ENCODE measurements at places on chromosomes 11 and 22.

DNA sequence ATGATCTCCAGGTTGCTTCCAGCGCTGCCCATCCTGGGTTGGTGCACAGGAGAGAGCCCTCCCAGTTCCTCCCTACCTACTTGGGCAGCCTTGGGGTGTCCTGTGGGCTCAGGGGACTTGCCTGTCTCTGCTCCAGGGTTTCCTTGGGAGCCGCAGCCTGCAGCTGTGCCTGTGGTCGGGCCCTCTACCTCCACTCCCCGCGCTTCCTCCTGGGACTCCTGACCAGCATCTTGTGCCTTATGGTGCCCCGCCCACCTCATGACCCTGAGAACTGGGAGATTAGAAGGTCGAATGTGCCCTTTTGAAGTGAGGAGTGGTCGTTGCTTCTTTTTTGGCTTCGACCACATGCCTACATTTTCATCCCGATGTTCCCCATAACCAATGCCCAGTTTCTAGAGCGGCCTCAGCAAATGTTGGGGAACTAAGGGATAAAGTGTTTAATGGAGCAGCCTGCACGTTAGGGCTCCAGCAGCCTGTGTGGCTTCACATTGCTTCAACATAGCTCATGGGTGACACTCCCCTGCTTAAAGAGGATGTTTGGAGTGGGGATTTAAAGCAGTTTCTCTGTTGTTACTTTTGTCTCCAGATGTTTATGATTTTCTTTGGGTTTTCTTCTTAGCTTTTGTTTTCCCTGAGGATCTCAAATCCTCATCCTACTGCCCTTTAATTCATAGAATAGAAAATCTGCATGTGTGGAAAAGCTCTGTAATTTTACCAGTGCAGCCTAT lies 248.8 kb downstream of the TBC1D22A start:
- no peak for DNase-seq

DNA sequence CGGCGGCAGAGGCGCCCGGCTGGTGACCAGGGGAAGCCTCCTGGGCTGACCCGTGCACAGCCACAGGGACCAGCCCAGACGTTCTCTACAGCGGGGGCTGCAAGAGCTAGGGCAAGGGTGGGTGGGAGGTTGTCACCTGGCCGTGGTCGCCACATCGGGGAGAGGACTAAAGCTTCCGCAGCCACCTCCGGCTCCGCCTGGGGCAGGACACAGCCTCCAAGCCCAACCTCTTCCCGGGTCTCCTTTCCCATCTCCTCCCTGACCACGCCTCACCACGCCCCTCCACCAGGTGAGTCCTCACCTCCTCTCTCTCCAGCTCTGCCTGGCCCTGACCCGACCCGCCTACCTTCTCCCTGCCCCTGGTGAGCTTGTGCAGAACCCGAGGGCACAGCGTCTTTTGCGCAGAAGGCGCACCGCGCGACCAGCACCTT lies 75.9 kb upstream of the LMO1 start:
- DNase-seq: no peak

DNA sequence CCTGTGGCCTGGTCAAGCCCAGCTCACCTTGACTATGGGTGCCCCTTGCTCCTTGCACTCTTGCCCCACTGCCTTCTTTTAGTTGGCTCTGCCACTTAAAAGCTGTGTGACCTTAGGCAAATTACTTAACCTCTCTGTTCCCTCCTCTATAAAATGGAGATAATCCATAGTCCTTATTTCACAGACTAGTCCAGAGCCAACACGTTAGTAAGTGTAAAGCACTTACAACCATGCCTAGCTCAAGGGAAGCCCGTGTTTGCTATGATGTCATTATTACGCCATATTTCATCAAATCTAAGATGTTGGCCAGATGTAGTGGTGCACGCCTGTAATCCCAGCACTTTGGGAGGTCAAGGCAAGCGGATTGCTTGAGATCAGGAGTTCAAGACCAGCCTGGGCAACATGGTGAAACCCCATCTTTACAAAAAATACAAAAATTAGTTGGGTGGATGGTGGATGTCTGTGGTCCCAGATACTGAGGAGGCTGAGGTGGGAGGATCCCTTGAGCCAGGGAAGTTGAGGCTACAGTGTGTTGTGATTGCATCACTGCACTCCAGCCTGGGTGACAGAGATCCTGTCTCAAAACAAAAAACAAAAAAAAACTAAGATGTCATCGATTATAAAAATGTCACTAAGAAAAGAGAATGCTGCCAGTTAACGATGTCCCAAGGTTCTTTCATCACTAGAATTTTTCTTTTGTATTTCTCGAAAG lies 2.3 kb upstream of the CCDC88B start:
- DNase-seq: no peak

DNA sequence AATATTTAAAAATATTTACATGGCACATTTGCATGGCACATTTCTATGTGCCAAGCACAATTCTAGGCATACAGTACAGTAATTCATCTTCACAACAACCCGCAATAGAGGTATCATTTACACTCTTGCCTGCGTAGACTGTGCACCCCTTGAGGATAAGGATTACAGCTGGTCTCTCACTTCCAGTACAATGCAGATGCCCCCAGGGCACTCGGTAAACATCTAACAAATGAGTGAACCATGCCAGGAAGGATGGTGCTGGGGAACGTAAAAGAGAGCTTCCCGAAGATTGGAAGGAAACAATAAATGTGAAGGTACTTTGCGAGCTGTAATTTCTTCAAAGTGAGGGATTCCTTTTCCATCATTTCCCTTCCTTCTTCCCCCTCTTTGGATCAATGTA lies 1.3 kb downstream of the PRPF19 start:
- DNase-seq: no peak

DNA sequence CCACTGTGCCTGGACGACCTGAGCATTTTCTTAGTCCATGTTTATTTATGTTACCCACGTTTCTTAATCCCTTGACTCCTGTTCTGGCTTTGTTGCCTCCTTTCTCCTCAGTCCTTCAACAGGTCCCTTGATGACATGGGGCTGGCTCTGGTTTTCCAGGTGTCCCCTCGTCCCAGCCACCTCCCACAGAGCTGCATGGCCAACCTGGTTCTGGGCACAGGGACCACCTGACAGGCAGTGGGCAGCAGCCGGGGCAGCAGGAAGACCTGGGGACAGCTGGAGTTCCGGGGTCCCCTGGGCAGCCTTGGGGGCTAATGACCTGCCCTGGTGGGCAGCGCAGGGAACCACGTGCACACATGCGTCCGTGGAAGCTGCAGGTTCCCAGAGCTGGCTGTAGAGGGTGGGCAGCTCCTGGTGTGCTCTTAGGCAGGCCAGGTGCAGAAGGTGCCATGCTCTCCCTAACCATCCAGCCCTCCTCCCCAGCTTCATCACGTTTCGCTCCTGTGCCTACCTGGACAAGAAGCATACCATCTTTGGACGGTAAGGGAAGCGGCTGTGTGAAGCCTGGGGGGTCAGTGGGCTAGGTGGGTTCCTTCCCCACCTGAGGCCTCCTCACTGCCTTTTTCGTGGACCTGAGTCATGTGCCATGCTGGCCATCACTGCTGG lies 27.7 kb downstream of the PPIL2 start:
- no peak for DNase-seq

DNA sequence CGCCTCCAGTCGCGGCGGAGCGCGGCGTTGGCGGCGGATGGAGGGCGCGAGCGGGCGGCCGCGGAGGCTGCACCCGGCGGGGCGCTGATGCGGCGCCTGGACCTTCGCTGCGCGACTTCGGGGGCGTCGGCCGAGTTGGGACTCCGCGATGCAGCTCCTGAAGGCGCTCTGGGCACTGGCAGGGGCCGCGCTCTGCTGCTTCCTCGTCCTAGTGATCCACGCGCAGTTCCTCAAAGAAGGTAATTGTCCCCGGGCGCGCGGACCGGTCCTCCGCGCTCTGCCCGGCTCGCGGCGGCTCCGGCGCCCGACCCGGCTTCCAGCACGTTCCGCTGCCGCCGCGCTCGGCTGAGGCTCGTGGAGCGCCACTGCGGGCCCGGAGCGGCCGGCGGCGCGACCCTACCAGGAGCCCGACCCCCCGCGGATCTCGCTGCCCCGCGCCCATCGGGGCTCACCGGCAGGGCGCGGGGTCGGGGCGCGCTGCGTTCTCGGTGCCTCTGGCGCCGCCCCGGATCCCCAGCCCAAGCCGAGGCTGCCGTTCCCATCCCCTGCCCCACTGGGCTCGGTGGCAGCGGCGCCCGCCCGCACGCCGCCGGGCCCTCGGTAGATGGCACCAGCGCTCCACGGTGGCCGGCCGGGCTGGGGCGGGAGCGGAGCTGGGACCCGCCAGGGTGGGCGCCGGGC lies 1251.2 kb downstream of the BRD1 start:
- DNase-seq: no peak

- DNase-seq: no peak
Measured at GRCh38 chr11:43021466-43021865, 290.3 kb upstream of the API5 start.

GRCh38 chr22:33242078-33242477 lies 183.9 kb upstream of the SYN3 start:
- DNase-seq: no peak

DNA sequence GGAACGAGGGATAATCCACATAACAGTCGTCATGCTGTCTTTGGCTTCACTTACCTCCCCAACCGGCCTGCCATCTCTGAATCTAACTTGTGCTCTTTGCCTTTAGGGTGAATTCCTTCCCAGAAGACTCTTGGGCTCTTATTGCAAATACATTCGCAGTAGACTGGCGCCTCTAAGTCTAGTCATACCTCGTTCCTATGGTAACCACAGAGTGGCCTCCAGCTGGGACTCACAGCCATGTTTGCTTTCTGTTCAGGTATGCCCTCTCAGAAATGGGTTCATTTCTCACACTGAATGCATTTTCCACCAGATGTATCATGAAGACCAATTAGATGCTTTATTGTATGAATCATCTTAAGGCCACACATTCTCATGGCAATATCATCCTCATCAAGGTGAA lies 112.7 kb downstream of the FAR1 start:
- no peak for DNase-seq

GRCh38 chr11:131593301-131593700 lies 222.9 kb downstream of the NTM start:
- DNase-seq: no peak

DNA sequence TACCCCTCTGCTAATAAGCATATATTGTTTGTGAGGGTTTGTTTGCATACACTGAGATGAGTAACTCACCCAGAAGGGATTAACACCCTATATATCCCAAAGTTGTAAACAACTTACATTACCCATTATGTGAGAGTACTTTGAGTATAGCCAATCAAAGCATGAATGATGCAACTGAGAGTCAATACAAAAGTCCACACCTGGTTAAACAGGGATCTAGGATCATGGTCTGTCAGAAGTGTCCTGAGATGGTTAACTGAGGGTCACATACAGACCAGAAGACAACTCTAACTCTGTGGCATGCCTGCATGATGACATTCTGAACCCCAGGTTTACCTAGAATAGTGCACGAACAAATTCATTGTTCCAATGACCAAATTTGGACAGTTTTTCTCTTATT lies 17.4 kb upstream of the OR10A5 start:
- DNase-seq: no peak

DNA sequence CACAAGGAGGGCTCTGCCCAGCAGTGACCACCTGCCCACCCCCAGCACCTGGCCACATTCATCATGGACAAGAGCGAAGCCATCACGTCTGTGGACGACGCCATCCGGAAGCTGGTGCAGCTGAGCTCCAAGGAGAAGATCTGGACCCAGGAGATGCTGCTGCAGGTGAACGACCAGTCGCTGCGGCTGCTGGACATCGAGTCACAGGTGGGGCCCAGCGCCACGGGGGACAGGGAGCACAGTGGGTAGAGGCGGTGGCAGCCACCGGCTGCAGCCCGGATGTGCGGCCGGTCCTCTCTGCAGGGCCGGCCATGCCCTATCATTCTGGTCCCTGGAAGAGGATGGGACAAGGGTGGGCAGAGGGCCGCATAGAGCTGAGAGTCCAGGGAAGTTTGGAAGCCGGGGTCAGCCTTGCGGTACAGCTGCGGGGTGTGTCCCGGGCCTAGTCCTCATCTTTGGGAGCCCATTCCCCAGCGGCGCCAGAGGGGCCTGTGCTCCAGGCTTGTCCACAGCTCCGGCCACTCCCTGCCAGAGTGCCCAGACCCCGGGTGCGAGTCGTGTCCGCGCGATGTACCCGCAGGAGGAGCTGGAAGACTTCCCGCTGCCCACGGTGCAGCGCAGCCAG lies 14.1 kb downstream of the EPS8L2 start:
- no peak for DNase-seq

- no peak for DNase-seq
Measured at GRCh38 chr11:46300270-46300669, 22.8 kb downstream of the CREB3L1 start.

DNA sequence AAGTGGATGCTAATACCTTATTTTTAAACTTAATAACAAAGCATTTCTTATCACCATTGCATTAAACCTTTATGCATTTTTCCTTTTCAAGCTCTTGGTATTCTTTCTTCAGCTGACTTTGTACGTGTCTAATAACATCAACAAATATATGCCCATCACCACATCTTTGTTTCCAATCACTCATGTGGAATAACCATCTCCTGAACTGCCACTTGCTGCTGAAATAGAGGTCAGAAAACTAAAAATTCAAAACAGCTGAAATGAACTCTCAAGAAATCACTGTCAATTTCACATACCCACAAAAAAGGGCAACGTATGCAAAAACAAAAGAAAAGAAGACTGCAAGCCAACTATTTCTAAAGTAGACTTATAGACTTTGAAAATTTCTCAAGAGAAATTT lies 7.4 kb downstream of the MSANTD4 start:
- no peak for DNase-seq

GRCh38 chr22:20456722-20457076 lies 19.1 kb upstream of the SCARF2 start:
- no peak for DNase-seq

DNA sequence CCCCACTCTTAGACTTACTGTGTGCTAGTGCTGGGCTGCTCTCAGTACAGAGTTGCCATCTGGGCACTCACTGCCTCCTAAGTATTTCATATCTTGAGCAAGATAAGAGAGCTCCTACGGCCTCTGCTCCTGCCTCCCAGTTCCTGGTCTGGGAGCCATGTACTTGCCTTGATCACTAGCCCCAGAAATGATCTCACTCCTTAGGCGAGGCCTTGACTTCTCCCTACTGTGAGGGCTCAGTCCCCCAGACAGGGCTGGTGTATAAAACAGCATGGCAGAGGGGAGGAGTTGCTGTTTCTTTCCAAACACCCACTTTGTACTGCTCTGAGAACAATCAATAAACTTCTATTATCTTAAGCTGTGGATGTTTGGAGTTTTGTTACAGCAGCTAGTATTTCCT lies 47.4 kb upstream of the TP53I11 start:
- no peak for DNase-seq

GRCh38 chr11:29051935-29052334 lies 943.7 kb downstream of the METTL15 start:
- DNase-seq: no peak

- DNase-seq: no peak
Measured at GRCh38 chr22:20989323-20990138, 7.4 kb downstream of the LZTR1 start.

GRCh38 chr11:120372296-120372695 lies 36.1 kb downstream of the ARHGEF12 start:
- DNase-seq: no peak

DNA sequence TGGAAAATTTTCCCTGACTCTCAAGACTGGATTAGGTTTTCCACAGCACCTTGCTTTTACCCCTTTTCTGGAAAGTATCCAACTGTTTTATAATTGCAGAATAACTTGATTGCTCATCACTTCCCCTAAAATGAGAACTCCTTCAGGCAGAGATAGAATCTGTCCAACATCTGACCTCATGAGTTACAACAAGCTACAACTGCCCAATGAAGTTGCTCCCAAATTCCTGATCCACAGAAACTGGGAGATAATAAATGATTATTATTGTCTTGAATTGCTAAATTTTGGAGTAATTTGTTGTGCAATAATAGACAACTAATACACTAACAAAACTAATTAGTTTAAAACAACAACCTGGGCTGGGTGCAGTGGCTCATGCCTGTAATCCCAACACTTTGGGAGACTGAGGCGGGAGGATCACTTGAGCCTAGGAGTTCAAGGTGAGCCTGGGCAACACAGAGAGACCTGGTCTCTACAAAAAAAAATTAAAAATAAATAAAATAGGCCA lies 10.0 kb upstream of the CCDC83 start:
- DNase-seq: no peak
